ENCODE measurements at places on chromosomes 6 and 20.

DNA sequence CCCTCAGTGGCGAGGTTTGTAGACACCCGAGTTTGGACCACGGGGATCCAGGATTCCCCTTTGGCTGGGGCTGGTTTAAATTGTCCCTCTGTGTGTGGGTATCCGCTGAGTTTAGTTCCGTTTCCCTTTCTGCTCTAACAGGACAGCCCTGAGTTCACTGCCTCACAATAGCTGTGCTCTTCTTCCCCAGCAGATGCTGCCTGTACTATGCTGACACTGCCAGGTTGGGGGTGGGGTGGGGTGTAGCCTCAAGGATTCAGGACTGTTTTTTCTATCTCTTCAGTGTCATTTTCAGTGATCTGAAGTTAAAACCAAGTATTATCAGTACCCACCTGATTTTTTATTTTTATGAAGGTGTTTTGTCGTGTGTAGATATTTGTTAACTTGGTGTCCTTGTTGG, 655.0 kb downstream of the COL12A1 start:
- DNase-seq, result no peak

- no peak for DNase-seq
Measured at GRCh38 chr6:136201732-136202131, 48.4 kb downstream of the MTFR2 start.

- no peak for DNase-seq
Measured at GRCh38 chr6:21800948-21801438, 207.4 kb downstream of the SOX4 start.

DNA sequence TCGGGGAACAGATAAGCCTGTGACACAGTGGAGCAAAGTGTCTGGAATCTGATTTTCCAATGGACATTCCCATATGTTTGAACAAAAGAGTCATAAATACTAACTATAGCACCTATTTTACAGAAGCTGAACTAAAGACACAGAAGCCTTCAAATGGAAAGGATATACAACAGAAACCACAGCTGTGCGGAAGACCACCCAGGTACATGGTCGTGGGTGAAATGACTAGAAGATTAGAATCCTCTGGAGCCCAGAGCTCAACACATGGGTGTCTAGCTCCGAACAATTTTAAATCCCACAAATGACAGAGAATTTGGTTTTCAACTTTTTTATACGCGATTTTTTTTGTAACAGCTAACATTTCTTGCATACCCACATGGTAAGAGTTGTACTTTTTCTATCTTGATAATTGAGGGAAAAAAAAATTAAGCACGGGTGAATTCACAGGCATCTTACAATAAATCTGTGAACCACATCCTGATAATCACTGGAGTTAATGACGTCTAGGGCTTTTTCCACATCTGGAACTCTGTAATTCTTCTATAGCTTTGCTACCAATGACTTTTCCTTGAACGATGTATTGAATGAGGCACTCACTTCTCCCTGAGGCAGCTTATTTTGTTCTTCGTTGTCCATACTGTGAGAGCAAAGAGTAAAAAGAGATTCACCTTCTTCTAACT, 271.1 kb upstream of the AGPAT4 start:
- DNase-seq, result no peak

- no peak for DNase-seq
Measured at GRCh38 chr6:35489995-35490791, 6.7 kb downstream of the TEAD3 start.

DNA sequence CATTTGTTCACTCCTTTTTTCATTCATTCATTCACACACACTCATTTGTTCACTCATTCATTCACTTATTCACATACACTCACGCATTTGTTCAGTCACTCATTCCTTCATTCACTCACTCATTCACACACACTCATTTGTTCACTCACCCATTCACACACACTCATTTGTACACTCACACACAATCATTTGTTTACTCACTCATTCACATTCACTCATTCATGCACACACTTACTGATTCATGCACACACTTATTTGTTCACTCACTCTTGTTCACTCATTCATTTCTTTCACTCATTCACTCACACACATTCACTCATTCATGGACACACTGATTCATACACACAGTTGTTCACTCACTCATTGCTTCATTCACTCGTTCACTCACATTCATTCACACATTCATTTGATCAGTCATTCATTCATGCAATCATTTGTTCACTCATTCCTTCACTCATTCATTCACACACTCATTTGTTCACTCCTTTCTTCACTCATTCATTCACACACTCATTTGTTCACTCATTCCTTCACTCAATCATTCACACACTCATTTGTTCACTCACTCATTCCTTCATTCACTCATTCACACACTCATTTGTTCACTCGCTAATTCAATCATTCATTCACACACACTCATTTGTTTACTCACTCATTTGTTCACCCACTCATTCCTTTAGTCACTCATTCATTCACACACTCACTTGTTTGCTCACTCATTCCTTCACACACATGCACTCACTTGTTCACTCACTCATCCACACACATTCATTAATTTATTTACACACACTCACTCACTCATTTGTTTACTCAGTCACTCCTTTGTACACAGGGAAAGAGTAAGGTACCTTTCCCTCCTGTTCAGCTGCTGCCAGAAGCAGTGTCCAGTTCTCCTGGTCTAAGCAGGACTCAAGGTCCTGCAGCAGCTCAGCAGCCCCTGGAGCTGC, 50.7 kb upstream of the BHLHE23 start:
- no peak for DNase-seq

DNA sequence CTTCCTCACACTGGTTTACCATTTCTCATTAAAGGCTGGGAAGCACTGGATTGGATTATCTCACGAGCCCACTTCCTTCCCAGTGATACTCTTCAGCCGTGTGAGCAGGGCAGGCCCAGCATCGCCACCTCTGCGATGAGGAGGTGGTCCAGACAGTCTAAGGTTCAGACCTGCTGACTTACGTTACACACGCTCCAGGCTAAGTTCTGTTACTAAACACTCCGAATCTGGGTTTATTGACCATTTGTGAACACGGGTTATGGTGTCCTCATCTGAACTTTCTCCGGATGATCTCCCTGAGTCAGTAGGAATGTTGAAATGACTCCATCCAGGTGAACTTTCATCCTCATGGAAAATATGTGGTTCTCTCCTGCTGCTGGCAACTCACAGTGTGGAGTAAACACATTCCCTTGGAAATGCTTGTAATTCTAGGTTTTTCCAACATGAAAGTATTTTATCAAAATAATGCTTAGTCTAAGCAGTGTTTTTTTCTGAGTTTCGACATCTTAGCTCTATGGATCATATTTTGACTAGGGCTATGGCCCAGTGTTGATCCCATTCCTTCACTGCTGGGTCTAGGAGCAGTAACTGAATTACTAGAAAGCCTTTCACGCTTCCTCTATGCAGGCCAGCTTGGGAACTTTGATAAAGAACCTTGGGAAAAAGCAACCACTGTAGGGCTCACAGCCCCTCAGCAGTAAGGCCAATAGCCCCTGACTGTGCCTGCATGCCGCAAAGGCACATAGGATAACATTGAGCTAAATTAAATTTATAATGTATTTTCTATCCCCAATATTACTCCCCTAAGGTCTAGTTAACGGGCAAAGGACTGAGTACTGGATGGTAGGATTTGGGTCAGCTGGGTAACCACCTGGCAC, 37.7 kb upstream of the PXDC1 start:
- no peak for DNase-seq

DNA sequence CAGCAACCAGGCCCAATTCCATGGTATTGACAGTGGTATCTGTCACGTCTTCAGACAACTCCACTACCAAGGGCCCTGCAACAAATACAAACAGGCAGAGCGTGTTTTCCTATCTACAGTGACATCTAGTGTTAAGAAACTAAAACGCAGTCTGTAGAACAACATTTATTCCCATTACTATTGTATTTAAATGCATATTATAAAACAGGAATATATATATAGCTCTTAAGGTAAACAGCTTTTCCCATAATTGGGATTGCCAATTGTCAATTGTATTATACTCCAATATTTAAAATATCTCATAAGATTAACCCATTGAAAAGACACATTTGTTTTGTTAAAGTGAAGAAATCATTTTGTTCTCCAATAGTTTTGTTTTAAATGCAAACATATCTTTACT, 97.2 kb downstream of the KIF16B start:
- no peak for DNase-seq
